NAMALWA (cell line): ENCODE measurements at places on chromosomes 7 and 10.

DNA sequence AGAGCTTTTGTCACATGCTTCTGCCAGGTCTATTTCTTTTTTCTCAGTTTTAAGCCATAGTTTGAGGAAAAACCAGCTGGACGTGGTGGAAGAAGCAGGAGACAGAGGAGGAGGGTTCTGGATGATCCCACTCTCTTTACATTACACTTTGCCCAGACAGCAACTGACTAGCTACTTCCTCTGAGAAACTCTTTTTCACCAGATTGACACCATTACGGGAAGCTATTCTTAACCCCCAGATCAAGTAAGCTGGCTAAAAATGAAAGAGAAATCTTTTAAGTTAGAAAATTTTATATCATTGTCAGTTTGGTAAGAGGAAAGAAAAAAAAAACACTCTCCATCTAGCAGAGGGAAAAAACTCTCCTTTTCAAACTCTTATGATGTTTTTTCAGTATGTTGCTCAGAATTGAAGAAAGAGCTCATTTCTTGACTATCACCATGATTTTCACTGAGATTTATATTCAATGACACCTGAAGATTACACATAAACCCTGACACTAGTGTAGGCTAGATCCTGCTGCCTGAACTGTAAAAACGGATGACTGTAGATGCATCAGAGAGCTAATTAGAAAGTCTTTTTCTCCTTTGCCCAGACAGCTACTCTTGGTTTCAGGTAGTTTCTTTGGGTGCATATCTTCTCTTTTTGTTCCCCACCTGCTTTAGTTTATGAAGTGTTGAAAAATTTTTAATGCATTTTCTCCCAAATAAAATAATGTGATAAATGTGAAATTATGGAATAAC, 203.1 kb downstream of the TFEC start:
- DNase-seq: no peak

DNA sequence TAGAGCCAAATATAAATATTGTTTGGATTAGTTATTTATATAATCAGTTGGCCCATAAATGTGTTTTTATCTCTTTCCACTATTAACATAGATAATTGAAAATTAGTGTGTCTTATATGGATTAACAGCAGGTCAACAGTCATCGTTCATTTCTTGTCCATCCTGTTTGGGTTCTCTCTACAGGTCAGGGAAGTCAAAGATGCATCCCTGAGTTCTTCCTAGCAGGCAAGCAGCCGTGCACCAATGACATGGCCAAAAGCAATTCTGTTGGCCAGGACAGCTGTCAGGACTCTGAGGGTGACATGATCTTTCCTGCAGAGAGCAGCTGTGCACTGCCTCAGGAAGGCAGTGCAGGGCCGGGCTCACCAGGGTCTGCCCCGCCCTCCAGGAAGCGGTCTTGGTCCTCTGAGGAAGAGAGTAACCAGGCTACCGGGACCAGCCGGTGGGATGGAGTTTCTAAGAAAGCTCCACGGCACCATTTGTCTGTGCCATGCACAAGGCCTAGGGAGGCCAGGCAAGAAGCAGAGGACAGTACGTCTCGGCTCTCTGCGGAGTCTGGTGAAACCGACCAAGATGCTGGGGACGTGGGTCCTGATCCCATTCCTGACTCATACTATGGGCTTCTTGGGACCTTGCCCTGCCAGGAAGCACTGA, 15.9 kb downstream of the FBH1 start:
- no peak for DNase-seq

DNA sequence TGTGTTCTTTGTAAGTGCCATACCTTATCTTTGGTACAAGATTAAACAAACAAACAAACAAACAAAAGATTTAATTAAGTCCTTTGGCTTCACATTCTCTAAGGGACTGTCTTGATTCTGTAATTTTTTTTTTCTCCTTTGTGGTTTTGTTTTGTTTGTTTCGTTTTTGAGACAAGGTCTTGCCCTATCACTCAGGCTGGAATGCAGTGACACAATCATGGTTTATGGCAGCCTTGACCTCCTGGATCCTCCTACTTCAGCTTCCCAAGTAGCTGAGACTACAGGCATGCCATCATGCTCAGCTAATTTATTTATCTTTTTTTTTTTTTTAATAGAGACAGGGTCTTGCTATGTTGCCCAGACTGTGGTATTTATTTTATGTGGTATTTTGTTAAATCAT, 165.8 kb downstream of the LRRC4 start:
- DNase-seq: no peak

DNA sequence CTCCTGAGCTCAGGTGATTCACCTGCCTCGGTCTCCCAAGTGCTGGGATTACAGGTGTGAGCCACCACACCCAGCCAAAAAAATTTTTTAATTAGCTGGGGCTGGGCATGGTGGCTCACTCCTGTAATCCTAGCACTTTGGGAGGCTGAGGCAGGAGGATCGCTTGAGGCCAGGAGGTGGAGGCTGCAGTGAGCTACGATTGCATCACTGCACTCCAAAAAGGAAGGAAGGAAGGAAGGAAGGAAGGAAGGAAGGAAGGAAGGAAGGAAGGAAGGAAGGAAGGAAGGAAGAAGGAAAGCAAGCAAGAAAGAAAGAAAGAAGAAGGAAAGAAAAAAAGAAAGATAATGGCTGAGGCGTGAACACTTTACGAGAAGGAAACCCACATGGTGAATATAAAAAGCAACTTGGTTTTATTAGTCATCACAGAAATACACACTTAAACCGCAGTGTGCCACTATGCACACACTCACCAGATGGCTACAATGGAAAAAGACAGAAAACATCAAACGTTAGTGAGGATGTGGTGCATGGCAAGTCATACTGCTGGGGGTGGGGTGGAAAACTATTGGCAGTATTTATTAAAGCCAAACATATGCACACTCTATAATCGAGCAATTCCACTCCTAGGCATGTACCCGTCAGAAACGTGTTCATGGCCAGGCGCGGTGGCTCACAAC, 4.4 kb upstream of the CCL26 start:
- peak; percentile 86 for DNase-seq

GRCh38 chr10:12628964-12629766, 279.8 kb downstream of the CAMK1D start:
- no peak for DNase-seq

DNA sequence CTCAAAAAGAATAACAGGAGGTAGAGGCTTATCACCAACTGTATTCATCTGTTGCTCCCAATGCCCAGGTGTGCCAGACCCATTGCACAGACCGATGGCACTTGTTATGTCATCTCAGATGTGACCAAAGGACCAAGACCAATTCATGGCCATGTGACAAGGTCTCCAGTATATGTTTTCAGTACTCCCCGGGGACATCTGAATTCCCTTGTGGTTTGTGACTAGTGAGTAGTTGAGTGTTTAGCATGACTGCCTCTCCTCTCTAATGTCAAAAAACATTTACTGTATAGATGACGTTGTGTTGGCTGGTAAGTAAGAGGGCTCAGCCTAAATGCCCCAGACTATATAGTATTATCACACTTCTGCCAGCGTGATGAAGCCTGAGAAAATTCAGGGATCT, 202.1 kb upstream of the SMIM30 start:
- peak; percentile 55 for DNase-seq

DNA sequence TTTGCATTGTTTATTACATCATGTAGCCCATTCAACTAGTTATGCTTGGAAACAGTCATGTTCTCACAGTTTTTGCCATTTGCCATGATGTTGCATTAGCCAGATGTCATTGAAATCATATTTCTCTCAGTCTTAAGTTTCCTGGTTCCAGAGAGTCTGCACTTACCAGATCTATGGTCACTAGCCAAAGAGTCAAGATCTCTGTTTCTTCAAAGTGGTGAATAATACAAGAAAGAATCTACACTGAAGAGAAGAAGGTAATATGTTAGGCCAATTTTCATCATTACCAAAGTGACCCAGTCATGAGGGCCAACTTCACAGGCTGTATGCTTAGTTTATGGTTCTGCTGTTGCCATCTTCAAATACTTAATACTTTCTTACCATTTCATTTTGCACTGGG, 89.0 kb upstream of the PHYHIPL start:
- no peak for DNase-seq

GRCh38 chr7:30034501-30034900, 6.3 kb downstream of the PLEKHA8 start:
- no peak for DNase-seq

DNA sequence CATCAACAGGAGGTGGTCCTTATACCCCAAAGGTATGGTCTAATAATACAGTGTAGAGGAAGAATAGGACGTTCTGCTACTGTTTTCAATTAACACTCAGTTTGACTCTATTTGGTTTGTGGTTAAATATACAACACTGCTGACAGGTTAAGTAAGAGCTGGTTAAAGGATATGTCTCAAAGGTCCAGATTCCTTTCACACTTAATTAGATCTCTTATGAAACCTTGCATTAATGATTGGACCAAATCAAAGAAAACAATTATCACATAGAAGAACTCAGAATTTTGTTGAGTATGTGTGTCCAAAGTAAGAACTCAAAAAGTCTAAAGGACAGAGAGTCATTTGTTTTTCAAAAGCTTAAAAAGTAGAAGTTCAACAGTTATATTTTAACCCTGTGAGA, 18.0 kb downstream of the MRLN start:
- DNase-seq: no peak

- no peak for DNase-seq
Observed at GRCh38 chr10:31146491-31147209, 115.0 kb upstream of the ZNF438 start.

DNA sequence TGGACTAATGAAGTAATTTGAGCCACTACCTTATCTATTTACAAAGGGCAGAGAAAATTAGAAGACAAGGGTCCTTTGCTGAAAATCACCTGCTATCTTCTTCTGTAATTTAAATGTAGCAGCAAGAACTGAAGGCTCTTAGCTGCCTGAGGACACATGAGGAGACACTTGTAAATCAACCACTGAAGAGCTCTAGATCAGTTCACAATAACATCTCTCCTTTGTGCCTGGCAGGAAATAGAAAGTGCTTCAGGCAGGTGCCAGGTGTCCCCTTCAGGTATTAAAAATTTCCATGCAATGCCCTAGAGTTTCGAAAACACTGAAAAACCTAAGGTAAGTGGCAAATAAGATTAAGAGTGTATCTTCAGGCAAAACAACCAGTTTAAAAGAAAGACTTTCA, 474.6 kb downstream of the GRM8 start:
- DNase-seq: no peak

GRCh38 chr10:130742941-130743675, 568.4 kb downstream of the TCERG1L start:
- DNase-seq: no peak
